Suprapubic skin (tissue), 4 donors: ENCODE measurements at places on chromosomes 12 and 14. TPM values are rescaled to one million over a fixed set of nuclear protein-coding genes. Genes with fewer than 3 reads are reported as not detected.

The ZFHX2 gene
- 0.87 TPM for total RNA-seq

The STYX gene
- 10.9 TPM for total RNA-seq

The ACSM4 gene
- total RNA-seq = not detected

The PIWIL1 gene
- total RNA-seq = not detected

The BRI3BP gene
- total RNA-seq = 15.7 TPM
